ENCODE measurements at places on chromosomes 3 and 15. TPM values are rescaled to one million over a fixed set of nuclear protein-coding genes. Genes with fewer than 3 reads are reported as not detected.

GRCh38 chr3:46985588-46985987 lies 6.1 kb downstream of the NBEAL2 start:
- DNase-seq, result no peak

Gene GNAT1
- 0.24 TPM for total RNA-seq

Gene ANKUB1
- not detected for total RNA-seq

DNA sequence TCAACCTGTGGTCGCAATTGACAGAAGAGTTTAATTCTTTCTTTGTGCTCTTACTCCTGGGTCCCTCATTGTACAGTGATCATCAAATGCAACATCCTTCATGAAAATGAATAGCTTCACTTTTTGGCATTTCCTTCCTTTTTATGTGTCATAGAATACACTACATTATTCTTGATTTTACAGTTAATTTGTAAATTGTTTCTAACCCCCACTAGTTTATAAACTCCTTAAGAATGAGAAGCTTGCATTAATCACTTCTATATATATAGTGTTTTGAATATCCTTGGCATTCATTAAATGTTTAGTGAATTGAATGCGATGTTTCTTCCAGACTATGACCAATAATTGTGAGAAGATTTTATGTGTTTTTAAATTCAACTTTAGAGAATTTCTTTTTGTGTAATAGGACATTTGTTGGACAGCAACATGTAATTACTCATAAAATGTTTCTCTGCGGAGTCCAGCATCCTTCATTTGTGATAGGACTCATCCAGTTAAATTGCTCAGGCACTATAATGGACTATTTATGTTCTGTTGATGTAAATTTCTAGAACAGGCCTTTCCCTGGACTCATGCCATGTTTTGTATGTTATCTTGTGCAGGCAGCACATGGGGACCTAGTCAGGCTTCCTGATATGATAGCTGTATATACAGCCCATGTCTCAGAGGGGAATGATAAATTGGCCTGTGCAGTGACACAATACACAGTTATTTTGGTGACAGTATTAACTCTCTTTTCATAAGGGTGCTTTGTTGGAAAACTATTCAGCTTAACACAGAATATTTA lies 51.3 kb downstream of the MBNL1 start:
- DNase-seq, result no peak

DNA sequence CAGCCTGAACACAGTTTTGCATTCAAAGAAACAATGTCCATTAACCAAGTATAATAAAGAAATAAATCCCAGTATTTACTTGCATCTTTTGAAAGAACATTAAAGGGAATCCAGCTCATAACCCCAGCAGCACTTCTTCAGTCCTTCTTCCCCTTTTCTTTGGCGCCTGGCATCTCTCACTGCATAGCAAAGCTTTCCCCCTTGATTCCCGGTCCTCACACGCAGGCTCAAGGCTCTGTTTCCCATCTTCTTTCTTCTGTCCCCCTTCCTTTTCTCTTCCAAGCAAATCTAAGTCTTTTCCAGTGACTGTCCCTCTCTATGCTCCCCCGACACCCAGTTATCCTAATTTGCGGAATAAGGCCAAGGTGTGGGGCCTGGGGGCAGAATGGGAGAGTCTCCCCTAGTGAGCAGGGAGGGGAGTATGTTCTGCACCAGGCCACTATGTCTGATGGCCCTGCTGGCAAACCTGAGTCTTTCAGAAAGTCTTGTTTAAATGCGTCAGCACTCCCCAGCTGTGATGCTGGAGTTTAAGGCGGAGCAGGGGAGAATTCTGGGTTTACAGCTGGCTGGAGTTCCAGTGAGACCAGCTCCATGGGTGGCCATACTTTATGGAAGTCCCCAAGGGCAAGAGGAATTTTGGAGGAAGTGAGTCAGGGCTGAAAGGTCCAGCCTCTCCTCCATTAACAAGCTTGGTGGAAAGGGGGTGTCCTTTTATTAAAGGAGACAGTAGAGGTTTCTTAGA lies 42.1 kb downstream of the GOLGA6A start:
- no peak for DNase-seq

Gene IQSEC1
- 163 TPM for total RNA-seq

DNA sequence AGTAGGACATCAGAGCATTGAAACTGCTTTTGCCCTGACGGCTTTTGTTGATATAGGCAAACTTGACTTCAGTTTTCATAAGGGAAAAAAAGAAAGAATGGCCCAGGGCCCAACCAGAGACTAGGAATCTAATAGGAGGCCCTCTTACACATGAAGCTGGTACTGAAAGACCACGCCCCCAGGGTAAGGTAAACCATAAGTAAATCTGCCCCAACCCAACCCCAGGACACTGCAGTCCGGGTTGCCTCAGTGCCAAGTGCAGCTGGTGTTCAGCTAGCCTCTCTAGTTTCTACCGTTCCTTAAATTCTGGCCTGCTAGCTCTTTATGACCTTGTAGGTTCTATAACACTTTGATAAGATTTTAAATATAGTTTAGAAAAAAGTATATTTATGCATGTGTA lies 136.7 kb downstream of the AQP9 start:
- DNase-seq, result no peak

- no peak for DNase-seq
These were observed 34.9 kb downstream of the SEMA5B start for GRCh38 chr3:122992676-122993075.
